ENCODE measurements at places on chromosomes 3 and 15. TPM values are rescaled to one million over a fixed set of nuclear protein-coding genes. Genes with fewer than 3 reads are reported as not detected.

GOLGA6B gene
- not detected for total RNA-seq

SEMA3F gene
- 18.7 TPM for total RNA-seq

LRTM1 gene
- not detected for total RNA-seq

DUOXA2 gene
- total RNA-seq: not detected

PEX11A gene
- 11.6 TPM for total RNA-seq

FBXO40 gene
- total RNA-seq: 81.6 TPM

CACNA2D2 gene
- 3.7 TPM for total RNA-seq

PPIP5K1 gene
- total RNA-seq: 8.3 TPM

EFL1 gene
- total RNA-seq: 14.2 TPM

HIGD2B gene
- not detected for total RNA-seq

ADAMTS7 gene
- total RNA-seq: 20.8 TPM

TPRG1 gene
- 0.41 TPM for total RNA-seq

GHSR gene
- total RNA-seq: not detected

LRRC15 gene
- total RNA-seq: 0.08 TPM

ZNF80 gene
- total RNA-seq: not detected

PLA2G4E gene
- total RNA-seq: not detected

GOLGA6A gene
- total RNA-seq: not detected

NANOGP8 gene
- total RNA-seq: not detected

NLGN1 gene
- 1.3 TPM for total RNA-seq

Data from right atrium auricular region (tissue), 2 donors.